DMS53 (cell line): ENCODE measurements at places on chromosomes 2 and 18.

GRCh38 chr2:160920061-160920460, 240.2 kb upstream of the TANK start:
- DNase-seq = no peak

DNA sequence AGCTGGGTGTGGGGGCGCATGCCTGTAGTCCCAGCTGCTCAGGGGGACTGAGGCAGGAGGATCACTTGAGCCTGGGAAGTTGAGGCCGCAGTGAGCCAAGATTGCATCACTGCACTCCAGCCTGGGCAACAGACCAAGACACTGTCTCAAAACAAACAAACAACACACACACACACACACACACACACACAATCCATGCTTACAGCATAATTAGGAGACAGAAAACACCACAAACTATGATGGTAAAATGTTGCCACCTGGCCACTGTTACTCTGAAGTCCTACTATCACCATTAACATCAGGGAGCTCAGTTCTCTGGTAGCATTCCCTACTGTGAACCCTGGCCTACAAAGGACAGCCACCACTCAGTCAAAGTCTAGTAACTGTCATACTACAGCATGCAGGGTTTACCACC, 18.3 kb downstream of the DNPEP start:
- DNase-seq = peak; percentile 60

- DNase-seq = no peak
Observed at GRCh38 chr2:128599700-128600099, 281.0 kb upstream of the HS6ST1 start.

- no peak for DNase-seq
Observed at GRCh38 chr18:41113885-41114482, 841.0 kb upstream of the PIK3C3 start.

DNA sequence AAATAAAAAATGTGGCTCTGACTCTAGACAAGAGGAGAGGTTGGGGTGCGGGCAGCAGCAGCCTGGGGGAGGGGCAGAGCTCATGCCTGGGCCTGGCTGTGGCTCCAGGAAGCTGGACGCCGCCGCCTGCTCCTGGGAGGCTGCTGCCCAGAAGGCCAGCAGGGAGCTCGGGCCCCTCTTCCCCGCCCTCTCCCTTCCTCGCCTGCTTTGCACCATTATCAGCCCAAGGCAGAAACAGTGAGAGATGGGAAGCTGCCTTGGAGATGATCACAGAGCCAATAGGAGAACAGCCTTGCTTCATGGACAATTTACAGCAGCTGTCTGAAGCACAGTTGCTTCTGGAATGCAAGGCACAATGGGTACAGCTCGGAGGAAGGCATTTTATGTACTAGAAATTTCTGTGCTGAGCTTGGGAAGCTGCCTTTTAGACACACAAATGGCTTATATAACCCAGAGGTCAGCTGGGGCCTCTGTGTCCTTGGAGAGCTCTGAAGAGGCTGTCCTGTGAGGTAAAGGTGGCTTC, 55.3 kb upstream of the AFF3 start:
- DNase-seq = peak; percentile 65

DNA sequence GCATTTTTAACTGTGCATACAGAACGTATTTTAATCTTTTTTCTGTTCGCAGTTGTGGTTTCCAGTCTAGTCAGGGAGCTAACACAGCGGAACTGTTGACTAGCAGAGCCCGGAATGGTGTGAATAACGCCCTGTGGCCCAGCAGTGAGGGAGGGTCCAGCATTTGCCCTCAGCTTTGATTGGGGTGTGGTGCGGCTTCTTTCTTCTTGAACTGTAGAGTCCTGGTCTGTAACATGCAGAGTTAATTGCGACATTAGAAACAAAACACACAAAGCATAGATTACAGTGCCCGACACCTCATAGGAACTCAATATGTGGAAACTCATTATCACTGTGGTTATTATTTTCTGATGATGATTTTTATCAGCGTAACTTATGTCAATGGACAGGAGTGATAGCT, 253.6 kb downstream of the SOX11 start:
- DNase-seq = no peak

GRCh38 chr2:42103829-42104228, 56.0 kb downstream of the PKDCC start:
- DNase-seq = no peak

DNA sequence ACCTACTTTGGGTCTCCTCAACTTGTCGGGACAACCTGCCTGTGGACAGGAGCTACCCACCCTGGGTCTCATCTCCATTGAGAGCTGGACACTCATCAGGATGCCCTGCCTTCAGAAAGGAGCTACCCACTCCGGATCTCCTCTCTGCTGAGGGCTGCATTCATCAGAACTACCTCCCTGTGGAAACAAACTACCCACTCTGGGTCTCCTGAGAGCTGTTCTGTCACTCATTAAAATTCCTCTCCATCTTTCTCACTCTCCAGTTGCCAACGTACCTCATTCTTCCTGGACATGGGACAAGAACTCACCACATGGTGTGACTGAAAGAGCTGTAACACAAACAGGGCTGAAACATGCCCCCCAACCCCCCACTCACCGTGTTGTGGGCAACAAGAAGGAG, 22.5 kb upstream of the UBE2F start:
- DNase-seq = peak; percentile 66

DNA sequence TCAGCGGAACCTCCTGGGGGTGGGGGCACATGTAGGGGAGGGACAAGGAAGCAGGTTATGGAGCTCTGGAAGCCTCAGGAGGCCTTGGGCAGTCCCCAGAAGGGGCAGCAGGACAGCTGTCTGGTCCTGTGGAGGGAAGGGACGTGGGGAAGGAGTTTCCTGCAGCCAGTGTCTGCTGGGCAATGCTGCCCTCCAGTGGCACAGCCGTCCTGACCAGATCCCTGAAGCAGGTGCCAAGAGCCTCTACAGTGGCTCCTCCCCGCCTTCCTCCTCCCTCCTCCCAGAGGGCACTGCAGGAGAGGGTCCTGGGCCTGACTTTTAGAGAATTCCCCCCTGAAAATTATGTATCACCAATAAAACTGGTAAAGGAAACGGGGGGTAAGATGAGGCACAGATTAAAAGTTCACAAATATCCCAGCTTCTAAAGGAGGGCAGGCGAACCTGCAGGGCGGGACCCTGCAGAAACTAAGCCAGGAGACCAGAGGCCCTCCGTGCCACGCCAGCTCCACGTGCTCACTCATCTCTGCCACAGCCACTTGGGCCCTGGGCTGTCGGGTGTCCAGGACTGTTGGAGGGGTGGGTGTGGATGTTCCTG, 258.5 kb downstream of the TWIST2 start:
- DNase-seq = peak; percentile 93

- no peak for DNase-seq
Observed at GRCh38 chr2:187319441-187320108, 128.5 kb downstream of the CALCRL start.

GRCh38 chr2:9497017-9497416, 22.7 kb downstream of the IAH1 start:
- peak; percentile 92 for DNase-seq

GRCh38 chr2:144219979-144220378, 299.9 kb downstream of the ZEB2 start:
- DNase-seq = no peak

DNA sequence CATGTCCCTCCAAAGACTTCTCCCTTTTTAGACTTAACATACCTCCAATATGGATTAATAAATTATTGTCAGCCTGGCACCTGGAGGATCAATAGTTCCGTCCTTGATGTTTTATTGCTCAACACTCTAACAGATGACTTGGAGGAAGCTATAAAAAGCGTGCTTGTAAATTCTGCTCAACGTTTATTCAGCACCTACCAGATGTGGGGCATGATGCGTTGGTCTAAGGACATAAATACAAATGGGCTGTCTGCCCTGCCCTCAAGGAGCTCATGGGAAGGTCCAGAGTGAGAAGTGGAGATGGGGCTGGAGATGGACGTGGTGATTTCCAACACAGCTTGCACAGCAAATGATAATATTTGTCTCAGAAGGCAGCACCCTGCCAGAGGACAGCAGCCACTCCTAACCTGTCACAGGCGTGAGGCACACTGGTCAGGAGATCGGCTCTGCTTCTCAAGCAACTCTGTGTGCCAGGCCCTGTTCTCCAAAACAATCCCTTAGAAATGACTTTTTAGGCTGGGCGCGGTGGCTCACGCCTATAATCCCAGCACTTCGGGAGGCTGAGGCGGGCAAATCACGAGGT, 25.5 kb upstream of the ZCCHC2 start:
- no peak for DNase-seq

- DNase-seq = no peak
Observed at GRCh38 chr2:111252436-111252835, 131.7 kb downstream of the BCL2L11 start.
